Germinal center (tissue), 1 donor: ENCODE measurements at places on chromosomes 5 and 9.

DNA sequence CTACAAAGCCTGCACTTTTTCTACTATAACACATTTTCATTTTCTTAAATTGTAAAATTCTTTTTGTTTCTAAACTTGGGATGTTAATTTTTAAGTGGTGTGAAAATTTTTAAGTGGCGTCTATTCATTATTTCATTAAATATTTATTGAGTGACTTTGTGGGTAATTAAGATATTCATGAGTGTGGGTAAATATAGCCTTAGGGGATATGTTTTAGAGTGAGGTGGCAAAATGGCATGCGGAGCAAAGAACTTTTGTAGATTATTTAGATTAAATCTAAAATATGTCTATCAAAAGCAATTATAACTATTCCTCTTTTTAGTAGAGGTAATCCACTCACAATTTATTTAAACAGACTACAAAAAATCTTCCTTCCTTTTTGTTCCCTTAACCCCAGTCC lies 188.4 kb downstream of the PCSK1 start:
- DNase-seq, result no peak

- DNase-seq, result peak; percentile 18
These were observed 128.3 kb downstream of the SLF1 start for GRCh38 chr5:94746731-94747124.

DNA sequence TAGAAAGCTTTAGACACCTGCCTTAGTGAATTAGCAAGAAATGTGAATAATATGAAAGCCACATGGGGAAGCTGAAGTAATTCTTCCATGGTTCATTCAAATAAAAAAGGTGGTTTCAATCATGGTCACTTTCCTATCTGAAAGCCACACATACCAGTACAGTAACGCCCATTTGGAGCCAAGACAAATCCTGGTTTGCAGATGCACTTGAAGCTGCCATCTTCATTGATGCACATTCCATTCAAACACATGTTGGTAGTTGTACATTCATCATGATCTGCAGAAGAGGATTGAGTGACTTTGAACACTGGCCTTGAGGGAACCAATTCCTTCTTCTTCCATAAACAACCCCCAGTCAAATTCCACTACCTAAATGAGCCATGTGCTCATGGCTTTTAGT lies 161.5 kb downstream of the FBN2 start:
- no peak for DNase-seq

- DNase-seq, result no peak
These were observed 43.9 kb downstream of the RAPGEF1 start for GRCh38 chr9:131695836-131696460.

DNA sequence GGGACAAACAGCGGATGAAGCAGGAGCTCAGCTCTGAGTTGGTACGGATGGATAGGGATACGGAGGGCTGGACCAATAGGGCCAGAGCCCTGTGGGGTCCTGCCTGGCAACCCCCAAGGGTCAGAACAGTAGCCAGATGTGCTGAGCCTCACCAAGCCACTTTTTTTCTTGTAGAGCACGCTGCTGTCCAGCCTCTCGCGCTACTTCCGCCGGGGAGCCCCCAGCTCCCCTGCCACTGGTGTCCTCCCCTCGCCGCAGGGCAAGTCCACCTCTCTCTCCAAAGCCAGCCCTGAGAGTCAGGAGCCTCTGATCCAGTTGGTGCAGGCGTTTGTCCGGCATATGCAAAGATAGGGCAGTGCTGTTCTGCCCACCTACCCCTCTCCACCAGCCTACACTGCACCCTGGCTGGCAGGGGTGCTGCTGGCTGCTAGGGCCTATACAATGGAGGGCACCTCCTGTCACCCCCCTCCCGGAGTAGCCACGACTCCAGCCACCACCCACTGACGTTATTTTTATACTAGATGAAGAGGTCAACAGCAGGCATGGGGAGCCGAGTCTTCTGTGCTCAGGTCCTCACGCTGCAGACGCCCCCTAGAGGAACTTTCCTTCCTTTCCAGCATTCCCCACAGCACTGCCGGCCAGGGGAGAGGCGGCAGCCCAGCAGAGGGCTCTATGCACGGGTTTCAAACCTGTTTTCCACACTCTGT lies 21.6 kb downstream of the SH3GLB2 start:
- DNase-seq, result peak; percentile 71
